ENCODE measurements at places on chromosomes 1 and 21.

GRCh38 chr1:44584167-44584566 is 90.1 kb downstream of the TMEM53 start:
- DNase-seq: no peak

DNA sequence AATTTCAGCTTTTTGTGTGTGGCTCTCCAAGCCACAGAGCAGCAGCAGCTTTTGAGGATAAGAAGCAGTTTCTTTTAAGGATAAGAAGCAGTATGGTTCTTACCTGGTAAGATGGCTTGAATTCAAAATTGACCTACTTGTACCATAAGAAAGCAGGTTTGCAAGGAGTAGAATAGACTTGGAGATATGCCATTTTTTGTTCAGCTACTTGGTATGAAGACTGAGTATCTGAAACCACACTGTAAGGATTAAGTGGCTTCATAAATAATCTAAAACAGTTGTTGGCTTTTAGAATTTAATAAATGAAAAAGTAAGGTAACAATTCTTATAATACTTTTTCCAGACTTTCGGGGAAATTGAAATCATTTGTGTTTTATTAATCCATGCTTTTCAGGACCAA is 74.2 kb downstream of the ATF6 start:
- DNase-seq: no peak

DNA sequence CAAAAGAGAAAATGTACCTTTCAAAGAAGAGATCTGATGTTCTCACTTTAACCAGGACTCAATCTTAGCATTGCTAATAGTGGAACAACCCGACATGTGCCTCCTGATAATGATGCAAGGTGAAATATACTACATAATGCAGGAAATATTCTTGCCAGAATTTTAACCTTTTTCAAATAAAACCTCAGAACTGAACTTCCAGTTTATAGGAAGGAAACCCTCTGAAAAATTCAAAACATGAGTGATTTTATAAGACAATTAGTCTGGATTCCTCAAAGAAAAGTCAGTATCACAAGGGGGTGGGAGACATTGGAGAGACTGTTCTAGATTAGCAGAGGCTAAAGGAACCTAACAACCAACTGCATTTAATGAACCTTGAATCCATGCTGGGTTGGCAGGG is 18.1 kb downstream of the AHCYL1 start:
- DNase-seq: no peak

DNA sequence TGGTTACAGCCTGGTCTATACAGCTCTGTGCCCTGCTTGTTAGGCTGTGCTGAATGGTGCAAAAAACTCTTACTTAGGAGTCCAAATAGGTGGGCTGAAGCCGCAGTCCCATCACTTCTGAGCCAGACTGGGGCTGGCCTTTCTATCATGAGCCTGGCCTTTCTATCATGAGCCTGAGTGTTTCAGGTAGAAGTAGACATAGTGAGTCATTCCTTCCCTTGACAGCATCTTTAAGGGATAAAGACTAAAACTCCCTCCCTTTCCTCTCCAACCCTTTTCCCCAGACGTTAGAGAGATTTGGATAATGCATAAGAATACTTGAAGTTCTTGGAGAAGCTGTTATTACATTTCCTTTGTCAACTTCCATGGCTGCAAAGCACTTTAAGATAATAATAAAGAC is 46.5 kb upstream of the PARP1 start:
- no peak for DNase-seq

GRCh38 chr1:220281159-220281574 is 8.9 kb upstream of the RAB3GAP2 start:
- DNase-seq: peak; percentile 7

DNA sequence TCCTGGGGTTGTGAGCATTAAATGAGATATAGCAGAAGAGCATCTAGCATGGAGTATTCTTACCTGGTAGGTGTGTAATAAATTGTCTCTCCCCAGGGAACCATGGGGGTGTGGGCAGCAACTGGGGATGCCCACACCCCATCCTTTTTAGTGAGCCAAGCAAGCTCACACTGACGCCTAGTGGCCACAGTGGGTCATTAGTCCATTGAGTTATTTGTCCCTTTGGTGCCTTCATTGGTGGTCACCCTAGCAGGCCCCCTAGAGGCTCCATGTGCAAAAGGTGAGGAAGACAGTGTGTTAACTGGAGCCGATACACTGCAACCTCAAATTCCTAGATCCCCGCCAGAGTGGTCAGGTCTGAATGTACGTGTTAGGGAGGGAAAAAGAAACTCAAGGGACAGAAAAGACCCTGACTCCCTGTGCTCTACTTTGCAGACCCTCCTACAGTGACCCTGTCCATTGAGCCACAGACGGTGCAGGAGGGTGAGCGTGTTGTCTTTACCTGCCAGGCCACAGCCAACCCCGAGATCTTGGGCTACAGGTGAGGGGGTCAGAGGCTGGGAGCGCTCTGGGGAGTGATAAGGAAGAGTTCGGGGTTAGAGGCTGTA is 93.3 kb upstream of the CD1D start:
- DNase-seq: peak; percentile 66

DNA sequence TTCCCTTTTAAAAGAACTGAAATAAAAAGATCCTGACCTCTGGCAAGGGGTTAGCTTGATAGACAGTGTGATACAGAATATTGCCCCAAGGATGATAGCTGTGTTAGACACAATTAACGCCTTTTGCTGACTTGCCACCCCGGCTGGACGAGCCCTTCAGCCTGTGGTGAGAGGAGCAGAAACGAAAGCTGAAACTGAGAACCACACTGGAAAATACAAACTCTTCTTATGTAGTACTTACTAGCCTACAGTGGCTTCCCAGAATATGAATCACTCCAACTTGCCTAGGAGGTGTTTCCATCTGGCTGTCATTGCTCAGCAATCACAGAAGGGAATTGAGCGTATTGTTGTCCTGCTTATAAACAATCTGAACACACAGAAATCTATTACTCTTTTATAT is 22.9 kb downstream of the SAMSN1 start:
- DNase-seq: no peak

- DNase-seq: no peak
Measured at GRCh38 chr1:90821788-90822359, 104.8 kb upstream of the BARHL2 start.

DNA sequence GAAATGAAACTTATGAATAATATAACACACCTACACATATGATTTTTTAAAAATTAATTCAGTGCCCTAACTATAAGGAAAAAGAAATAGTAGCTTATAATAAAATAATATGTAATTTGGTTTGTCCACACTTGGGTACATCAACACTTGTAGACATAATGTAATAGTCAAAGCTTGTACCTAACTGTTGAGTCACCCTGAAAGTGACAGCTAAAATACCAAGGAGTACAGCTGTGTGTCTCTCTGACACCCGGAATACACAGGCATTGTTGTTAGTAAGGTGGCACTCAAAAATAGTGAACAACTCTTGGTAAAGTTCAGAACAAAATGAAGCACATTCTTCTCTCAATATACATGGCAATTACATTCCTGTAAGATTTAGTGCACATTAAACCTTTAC is 243.4 kb downstream of the TRABD2B start:
- DNase-seq: no peak

DNA sequence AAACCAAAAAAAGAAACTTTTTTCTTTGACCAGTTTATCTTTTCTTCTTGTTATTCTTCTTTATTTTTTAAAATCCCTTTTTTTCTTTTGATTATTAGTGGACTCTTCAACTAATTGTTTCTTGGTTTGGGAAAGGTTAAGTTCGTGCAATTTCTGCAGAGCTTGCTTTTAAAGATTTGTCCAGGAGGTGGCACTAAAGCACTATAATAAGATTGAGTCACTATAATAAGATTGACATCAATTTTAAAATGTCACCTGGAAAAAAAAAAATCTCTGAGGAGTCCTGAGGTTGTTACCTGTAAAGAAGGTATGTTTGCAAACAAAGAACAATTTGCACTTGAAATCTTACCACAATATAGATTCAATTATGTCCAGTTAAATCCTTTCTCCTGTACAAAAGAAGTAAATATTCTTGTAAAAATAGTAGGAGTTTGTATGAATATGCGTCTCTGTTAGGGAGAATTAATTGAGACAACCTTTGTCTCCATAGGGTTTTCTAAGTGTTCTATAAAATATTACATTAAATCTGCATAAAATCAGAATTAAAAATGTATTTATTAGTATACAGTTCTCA is 166.7 kb downstream of the ADGRL4 start:
- peak; percentile 84 for DNase-seq

GRCh38 chr21:36337099-36337509 is 17.1 kb downstream of the MORC3 start:
- no peak for DNase-seq

DNA sequence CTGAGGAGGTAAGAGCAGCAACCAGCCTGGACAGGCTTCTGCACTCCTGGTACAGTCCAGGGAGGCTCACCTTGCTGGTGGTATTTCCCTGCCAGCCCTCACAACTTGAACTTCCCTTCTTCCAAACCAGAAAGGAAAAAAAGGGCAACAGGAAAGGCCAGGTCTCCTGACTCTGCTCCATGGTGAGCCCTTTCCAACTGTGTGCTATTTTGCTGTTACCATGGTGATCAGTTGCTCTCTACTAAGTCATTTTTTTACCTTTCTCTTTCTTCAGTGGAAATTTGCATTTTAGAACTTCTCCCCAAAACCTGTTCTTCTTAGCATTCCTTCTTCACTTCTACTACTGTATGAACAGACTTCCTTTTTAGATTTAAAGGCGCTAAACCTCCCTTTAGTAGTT is 164.3 kb downstream of the GRIK1 start:
- DNase-seq: no peak

- no peak for DNase-seq
Measured at GRCh38 chr1:3116560-3116959, 47.6 kb downstream of the PRDM16 start.

GRCh38 chr1:14949836-14950713 is 203.5 kb upstream of the TMEM51 start:
- DNase-seq: no peak

DNA sequence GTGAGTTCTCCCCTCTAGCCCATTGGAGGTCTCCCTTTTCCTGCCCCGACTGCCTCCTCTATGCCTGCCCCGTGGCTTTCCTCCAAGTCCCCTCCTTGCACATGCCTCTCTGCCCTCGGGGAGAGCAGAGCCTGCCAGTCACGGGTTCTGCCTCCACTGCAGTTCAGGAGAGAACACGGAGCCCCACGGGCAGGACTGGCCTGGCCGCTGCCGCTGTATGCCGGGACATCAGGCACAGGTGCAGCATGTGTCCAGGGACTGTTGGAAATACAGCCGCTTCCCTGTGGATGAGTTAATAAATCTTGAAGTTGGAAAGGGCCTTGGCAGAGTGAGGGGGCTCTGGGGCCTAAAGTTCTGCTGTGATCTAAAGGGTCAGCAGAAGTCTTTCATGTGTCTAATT is 676.6 kb downstream of the MATN1 start:
- DNase-seq: no peak

DNA sequence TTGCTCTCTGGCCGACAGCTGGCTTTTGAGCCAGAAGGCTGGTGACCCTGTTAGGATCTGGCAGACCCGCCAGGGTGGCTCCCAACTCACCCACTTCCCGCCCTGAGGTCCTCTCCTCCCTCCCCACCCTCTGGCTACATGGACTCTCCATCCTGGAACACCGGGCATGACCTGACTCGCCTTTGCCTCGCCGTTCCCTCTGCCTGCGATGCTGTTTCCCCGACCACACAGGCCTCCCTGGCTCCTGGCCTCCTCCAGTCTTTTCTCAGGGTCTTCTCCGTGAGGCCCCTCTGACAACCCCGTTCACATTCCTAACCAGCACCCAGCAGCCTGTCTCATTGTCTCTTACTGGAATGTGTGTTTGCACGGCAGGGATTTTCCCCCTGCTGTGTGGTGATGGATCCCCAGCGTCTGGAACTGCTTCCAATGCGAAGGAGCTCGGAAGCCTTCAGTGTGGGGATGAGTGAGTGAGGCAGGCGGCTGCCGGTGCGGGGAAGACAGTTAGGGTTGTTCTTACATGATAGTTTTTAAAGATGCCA is 46.0 kb upstream of the POFUT2 start:
- DNase-seq: no peak

DNA sequence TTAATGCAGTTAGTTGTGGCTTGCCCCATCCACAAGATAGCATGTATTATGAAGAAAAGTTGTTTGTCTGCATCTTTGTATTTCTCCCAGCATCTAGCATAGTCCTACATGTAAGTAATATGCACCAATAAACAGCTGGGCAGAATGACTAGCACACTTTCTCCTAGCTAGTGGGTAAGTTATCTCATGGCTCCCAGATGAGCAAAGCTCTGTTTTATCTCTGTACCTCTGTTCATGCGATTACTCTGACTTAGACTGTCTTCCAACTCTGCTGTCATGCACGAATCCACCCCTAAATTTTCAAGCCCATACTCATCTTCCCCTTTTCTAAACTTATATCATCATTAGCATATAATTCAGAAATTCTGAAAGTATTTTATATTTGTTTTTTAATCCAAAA is 37.5 kb upstream of the KCTD3 start:
- DNase-seq: no peak

All from NCI-H446 (cell line).